Upper lobe of left lung (tissue), 6 donors: ENCODE measurements at places on chromosomes 1 and 21. TPM values are rescaled to one million over a fixed set of nuclear protein-coding genes. Genes with fewer than 3 reads are reported as not detected.

DNA sequence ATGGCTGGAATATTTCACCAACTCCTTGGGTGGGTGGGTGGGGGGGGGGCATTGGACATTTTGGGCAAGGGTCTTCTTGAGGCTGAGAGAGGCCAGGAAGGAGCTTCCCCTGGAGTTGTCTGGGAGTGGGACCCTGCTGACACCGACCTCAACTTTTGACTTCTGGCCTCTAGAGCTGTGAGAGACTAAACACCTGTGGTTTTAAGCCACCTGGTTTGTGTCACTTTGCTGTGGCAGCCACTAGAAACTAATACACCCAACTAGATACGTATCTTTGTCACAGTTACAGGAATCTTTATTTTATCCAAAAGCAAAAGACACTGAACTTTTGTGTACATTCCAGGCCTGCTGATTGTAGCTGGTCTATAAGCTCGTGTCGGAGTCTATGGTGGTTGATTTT lies 9.9 kb upstream of the RIPK4 start:
- H3K4me1 ChIP-seq: no peaks in the 10 kb centered on the region
- H3K4me3 ChIP-seq: no peak overlapping the region
- no peak overlapping the region for H3K27ac ChIP-seq
- DNase-seq: no peak
- no peaks in the 10 kb centered on the region for H3K36me3 ChIP-seq

GRCh38 chr1:182170891-182171461 lies 109.5 kb upstream of the ZNF648 start:
- H3K36me3 ChIP-seq: no peaks in the 10 kb centered on the region
- no peak overlapping the region for H3K4me3 ChIP-seq
- H3K27me3 ChIP-seq: no peaks in the 10 kb centered on the region
- H3K27ac ChIP-seq: peak overlapping the region; percentile 66

GRCh38 chr1:209057901-209058300 lies 525.6 kb upstream of the CAMK1G start:
- H3K4me3 ChIP-seq: no peak overlapping the region
- no peak for DNase-seq
- no peak overlapping the region for H3K27ac ChIP-seq
- no peaks in the 10 kb centered on the region for H3K4me1 ChIP-seq

DNA sequence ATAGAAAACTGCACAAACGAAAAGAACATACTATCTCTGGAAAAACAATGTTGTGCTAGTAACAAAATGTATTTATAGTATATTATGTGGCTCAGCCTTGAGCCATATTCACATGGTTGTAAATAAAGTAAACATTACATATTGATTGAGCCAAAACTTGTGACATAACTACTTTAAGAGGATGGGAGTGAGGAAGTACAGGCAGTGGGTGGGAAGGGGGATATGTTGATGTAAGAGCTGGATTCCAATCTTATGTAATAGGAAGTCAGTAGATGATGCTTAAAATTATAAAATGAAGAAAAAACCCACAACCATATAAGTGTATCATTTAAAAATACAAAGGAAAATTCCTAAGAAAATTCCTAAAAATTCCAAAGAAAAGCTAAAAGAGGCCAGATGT lies 42.7 kb downstream of the RHOU start:
- H3K4me1 ChIP-seq: peaks cover 5% of the 10 kb centered on the region
- DNase-seq: no peak
- H3K36me3 ChIP-seq: no peaks in the 10 kb centered on the region
- H3K27ac ChIP-seq: no peak overlapping the region

KLHDC7A gene
- total RNA-seq: under 0.01 TPM
